Activated T-helper 1 cell treated with Interleukin-2 at 50 U/mL for 16 hours (primary cell): ENCODE measurements at places on chromosomes 4 and X.

GRCh38 chrX:142256935-142257334 lies 51.8 kb upstream of the MAGEC2 start:
- DNase-seq = no peak

GRCh38 chrX:155242300-155242699 lies 22.0 kb downstream of the RAB39B start:
- no peak for DNase-seq

DNA sequence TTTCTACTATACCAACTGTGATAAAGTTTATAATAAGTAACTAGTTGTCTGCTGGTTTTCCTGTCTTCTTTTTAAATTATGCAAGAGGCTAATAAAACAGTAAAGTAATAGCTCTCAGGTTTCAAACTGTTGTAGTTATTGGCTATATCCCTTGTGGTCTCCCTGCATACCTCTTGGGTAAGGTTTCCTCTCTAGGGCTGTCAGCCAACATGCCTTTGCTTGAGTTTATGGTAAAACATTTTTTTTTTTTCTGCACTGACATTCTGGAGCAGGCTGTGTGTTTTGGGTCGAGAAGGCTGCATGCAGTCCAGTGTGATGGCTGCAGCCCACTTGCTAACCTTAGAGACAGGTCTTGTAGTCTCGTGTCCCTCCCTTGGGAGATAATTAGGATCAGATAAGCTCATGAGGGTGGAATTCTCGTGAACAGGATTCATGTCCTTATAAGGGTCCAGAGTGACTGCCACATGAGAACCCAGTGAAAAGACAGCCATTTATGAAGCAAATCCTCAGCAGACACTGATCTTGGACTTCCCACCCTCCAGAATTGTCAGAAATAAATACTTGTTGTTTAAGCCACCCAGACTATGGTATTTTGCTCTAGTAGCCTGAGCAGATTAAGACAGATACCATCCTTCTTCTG lies 831.2 kb downstream of the CCSER1 start:
- DNase-seq = no peak

GRCh38 chr4:13918110-13918509 lies 290.6 kb upstream of the BOD1L1 start:
- DNase-seq = no peak

- DNase-seq = no peak
These were observed 49.3 kb upstream of the RPL34 start for GRCh38 chr4:108570993-108571569.

DNA sequence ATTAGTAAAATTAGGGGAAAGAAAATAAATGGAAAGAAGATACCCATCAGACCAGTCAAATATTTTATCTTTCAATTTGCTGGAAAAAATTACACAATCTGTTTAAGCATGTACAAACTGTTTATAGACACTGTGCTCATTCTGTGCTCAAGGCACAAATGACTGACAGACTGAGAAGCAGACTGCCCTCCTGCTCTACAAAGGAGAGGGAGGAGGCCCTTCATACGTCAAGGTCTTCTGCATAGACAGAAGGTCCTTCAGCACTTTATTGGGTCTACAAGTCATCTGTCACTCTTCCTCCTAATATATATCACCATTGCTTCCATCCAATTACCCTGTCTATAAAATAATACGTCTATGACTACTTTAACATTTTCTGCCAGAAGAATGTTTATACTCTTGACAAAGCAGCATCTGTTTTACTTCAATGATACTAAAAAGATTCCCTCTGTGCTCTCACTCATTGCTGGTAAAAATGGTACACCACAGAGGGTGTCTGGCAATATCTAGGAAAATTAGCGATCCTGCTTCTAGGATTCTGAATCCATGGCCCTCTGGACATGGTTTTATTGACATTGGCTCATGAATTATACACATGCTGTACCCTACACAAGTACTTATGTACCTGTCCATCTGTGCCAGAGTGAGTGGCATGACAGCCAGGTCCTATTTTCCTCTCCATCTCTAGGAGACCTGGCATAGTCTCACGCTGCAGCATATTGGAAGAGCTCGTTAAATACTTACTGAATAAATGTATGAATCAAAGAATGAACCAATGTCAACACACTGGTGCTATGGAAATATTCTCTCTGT lies 11.3 kb downstream of the SLC10A6 start:
- DNase-seq = no peak

DNA sequence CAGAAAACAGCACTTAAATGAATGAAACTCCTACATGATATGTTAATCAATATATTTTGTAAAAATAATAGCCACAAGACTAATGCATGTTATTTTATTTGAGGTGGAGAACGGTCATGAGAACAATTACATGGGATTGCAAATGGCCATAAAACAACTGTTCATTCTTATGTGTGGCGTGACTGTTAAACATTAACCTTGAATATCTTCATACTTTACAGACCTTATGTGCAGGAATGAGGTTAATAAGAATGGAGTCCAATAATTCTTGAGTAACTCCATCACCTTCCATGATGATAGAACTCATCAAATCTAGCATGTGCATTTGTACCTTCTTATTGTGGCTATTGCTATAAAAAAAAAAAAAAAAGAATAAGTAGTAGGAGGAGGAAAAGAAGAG lies 55.3 kb downstream of the PDS5A start:
- no peak for DNase-seq

DNA sequence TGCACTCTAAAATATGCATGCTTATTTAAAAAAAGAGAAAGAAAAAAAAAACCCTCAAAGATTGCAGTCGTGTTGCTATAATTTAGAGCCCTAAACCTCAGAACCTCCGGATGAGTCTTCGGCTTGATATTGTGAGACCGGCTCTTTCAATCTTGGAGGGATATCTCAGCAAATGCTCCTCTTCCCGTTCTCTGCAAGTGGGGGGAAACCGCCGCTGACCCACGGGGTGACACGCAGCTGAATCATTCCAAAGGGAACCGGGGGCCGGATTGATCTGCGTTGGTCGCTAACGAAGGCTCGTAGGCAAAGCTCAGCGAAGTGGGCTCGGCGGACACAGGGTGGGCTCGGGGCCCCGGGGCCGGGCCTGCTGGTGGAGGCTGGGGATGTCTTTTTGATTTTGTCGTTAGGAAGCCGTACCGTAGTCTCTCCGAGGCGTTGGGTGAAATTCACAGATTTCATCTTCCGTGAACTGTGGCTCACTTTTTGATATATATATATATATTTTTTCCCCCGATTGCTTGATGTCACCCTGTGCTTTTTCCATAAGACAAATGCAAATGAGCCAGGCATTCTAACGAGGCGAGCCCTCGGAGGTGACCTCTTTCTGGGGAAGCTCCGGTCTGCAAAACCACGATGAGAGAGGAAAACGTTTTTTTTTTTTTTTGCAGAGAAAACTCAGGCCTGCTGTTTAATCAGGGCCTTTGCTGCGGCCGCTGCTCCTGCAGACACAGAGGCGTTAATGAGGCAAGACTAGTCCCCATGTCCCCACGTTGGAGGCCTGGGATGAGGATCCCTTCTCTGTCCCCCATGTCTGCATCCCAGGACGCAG lies 110.7 kb upstream of the PPP2R3B start:
- no peak for DNase-seq

DNA sequence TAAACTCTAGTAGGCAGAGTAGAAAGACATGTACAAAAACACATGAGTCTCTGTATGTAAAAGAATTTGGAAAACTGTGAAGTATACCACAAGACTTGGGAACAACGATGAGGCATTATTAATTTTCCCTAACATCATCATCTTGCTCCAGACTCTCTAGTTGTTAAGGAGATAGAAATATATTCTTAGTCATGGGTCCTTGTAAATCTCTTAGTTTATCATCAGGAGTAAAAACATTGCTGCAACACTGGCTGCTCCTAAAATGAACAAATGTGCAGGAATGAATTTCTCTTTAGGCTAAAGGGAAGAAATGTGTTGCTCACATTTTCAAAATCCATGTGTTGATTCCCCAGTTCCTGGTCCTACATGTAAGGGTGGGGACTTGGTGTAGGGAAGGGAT lies 384.6 kb downstream of the STIM2 start:
- no peak for DNase-seq

GRCh38 chrX:74293343-74293946 lies 10.5 kb upstream of the ZCCHC13 start:
- DNase-seq = peak; percentile 41

- DNase-seq = no peak
These were observed 106.0 kb upstream of the NAP1L5 start for GRCh38 chr4:88803600-88804096.

GRCh38 chr4:6115342-6115741 lies 85.0 kb downstream of the JAKMIP1 start:
- no peak for DNase-seq

DNA sequence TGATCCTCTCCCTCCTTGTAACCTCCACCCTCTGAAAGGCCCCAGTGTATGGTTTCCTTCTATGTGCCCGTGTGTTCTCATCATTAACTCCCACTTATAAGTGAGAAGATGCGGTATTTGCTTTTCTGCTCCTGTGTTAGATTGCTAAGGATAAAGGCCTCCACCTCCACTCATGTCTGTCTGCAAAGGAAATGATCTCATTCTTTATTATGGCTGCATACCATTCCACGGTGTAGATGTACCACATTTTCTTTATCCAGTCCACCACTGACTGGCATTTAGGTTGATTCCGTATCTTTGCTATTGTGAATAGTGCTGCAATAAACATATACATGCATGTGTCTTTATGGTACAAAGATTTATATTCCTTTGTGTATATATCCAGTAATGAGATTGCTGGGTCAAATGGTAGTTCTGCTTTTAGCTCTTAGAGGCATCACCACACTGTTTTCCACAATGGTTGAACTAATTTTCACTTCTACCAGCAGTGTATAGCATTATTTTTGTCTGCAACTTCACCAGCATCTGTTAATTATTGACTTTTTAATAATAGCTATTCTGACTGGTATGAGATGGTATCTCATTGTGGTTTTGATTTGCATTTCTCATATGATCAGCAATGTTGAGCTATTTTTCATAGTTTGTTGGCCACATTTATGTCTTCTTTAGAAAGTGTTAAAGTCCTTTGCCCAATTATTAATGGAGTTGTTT lies 1030.9 kb downstream of the FSTL5 start:
- DNase-seq = no peak

- DNase-seq = no peak
These were observed 13.2 kb upstream of the PCDH18 start for GRCh38 chr4:137545461-137545861.

GRCh38 chrX:97672138-97672537 lies 788.4 kb downstream of the RPA4 start:
- DNase-seq = no peak

GRCh38 chr4:166017804-166018203 lies 144.8 kb downstream of the TLL1 start:
- no peak for DNase-seq

GRCh38 chrX:143536176-143536575 lies 18.9 kb upstream of the SPANXN3 start:
- no peak for DNase-seq

DNA sequence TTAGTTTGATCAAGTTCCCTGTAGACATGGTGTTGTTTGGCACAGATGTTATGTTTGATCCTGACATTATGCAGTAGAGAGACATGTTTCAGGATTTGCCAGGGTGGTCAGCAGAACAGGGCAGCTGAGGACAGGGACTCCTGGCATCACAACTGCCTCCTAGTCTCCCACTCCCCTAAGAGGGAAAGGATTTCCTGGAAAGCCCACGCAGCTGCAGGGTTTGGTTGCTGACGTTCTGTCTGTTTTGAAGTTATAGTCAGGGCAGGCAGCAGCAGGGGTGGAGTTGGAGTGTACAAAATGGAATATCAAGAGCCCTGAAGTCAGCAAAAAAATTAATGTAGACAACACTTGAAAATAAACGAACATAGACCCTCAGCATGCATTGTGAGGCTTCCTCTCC lies 125.4 kb downstream of the CPE start:
- DNase-seq = no peak

DNA sequence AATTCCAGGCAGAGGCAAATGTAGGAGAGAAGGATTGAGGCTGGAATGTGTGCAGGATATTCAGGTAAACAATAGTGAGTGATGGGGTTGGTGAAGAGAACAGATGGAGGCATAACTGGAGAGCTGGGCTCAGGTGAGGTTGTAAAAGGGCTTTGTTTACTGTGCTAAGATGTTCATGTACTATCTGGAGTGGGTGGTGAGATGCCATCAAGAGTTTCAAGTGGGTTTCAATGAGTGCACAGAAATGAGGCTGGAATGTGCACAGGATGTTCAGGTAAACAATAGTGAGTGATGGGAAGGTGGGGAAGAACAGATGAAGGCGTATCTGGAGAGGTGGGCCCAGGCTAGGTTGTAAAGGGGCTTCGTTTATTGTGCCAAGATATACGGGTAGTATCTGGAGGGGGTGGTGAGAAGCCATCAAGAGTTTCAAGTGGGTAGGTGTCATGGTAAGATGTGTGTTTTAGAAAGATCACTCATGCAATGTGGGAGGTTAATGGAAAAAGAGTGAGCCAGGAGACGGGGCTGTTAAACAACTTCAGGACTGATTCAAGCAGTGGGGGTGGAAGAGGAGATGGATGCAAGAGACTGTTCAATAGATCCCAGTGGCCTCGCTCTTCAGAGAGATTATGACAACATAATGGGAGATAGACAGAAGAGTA lies 25.4 kb upstream of the NMU start:
- no peak for DNase-seq

GRCh38 chrX:132463411-132463810 lies 25.4 kb downstream of the MBNL3 start:
- DNase-seq = no peak

- DNase-seq = no peak
These were observed 377.0 kb downstream of the ZNF674 start for GRCh38 chrX:46168254-46168653.

DNA sequence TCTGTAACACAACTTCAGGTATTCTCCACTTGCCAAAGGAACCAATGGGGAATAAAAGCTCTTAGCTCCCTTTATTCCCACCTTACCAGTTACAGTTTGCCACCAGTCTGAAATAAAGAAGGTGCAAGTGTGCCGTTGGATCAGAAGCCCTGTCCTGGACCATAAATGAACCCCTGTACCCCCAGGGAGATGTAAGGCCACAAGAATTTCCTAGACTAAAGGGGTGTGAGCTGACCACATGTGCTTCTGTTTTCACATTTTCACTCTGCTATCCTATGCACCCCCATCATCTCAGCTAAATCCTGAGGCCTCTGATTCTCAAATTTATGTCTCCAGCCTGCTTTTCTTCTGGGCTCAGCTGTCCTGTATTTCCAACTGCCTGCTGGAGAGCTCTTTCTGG lies 221.2 kb downstream of the SPRY1 start:
- no peak for DNase-seq

DNA sequence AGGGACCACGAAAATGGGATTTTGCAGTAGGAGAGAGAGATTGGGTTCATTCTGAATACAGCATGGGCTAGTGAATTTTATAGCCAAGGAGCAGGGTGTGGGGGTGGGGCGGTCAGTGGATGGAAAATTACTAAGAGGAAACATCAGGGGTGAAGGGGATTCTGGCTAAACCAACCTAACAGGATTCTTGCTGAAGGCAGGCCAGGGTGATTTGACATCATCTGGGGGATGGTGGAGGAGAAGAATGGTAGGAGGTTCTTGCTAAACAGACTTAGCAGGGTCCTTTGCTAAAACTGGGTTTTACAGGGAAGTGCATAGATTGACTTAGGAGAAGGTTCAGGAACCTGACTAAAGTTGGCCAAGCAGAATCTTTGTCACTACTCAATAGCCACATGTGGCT lies 91.9 kb downstream of the DNAAF6 start:
- DNase-seq = no peak
